ENCODE measurements at places on chromosomes 1 and 21.

GRCh38 chr21:45577801-45578175, 35.5 kb upstream of the SLC19A1 start:
- DNase-seq = no peak

DNA sequence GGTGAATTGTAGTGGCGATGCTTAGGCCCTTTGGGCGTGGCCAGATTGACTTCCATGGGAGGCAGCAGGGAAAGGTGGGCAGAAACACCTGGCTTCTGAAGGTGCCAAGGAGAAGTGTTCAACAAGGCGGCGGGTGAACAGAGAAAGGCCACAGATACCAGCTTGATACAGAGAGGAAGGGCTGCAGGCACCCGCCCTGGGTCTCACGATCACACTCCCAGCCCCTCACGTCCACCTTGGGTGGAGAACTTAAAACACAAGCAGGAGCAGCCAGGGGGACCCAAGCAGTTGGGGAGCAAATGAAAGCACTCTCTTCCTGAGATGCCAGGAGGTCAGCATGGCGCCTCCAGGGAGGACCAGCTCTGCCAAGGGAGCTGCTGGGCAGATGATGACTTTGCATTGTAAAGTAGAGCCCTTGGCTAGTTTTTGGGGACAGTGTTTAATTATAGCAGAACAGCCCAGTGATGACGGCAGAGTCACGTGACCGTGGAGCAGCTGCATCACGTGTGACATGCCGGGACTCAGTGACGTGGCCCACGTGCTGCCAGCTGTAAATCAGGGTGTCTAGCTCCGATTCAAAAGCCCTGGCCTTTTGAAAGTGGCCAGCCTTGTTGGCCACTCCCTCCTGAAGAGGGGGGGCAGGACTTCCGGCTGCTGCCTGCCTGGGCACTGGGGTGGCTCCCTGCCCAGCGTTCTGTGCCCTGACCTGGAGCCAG, 19.0 kb downstream of the SLC37A1 start:
- no peak for DNase-seq

- DNase-seq = no peak
These were observed 1643.8 kb downstream of the MRPL39 start for GRCh38 chr21:23963454-23963853.

- DNase-seq = no peak
These were observed 1.0 kb upstream of the F11R start for GRCh38 chr1:161021970-161022353.

GRCh38 chr1:43440358-43440757, 13.4 kb downstream of the HYI start:
- no peak for DNase-seq

DNA sequence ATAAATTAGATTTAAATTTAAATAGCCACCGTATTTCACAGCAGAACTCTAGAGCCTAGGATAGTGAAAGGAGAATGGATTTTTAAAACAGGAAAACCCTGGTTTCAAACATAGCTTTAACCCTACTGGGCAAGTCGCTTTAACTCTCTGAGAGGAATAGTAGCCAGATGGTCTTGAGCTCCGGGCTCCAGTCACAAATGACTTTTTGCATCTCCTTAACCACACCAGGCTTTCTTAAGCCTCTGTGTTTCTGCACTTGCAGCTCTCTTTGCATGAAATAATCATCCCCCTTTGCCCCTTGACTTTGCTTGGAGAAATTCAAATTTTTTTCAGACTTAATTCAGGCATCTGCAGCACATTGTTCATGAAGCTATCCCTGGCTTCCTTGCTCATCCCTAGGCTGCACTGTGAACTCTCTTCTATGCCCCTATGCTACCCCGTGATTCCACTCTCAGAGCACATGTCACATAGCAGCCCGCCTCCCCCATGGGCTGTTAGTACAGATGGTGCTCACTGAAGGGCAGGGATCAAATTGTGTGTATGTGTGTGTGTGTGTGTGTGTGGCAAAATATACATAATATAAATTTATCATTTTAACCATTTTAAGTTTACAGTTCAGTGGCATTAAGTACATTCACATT, 68.8 kb upstream of the DAB1 start:
- no peak for DNase-seq

DNA sequence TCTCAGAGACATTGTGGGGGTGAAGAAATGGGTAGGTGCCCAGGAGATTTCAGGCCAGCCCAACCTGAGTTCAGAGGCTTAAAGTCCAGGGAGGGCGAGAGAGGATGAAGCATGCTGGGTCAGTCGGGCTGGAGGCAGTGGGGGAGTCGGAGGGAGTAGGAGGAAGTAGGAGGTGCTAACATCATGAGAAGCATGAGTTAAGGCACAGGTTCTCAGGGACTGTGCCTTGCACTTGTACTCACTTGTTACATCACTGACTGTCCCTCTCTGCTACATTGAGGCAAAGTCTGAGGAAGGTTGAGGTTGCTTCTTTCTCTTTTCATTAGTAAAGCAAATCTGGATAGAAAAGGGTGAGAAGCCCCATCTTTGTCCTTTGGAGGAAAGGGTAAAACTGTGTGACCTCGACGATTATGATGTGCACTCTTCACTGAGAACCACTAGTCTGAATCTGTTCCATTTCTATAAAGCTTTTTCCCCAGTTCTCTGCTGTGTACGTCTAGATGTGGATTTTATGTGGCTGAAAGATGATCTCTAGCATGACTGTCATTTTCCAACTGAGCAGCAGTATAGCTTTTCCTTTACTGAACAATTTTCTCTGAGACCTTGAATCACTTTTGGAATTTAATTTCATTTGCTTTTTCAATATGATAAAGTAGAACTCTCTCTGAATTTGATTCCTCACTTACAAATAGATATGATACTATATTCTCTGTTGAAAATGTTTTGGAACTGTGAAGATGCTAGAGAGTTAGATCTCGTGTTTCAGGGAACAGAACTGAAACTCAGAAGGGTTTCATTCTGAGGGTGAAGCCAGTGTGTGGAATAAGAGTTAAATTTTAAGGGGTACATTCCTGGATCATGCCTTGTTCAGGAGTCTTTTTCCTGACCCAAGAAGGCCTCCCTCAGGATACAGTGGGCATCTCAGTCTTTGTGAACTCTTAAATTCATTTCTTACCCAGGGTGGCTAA, 94.6 kb downstream of the FGGY start:
- DNase-seq = no peak

- DNase-seq = no peak
These were observed 244.2 kb upstream of the JUN start for GRCh38 chr1:59028048-59028447.

DNA sequence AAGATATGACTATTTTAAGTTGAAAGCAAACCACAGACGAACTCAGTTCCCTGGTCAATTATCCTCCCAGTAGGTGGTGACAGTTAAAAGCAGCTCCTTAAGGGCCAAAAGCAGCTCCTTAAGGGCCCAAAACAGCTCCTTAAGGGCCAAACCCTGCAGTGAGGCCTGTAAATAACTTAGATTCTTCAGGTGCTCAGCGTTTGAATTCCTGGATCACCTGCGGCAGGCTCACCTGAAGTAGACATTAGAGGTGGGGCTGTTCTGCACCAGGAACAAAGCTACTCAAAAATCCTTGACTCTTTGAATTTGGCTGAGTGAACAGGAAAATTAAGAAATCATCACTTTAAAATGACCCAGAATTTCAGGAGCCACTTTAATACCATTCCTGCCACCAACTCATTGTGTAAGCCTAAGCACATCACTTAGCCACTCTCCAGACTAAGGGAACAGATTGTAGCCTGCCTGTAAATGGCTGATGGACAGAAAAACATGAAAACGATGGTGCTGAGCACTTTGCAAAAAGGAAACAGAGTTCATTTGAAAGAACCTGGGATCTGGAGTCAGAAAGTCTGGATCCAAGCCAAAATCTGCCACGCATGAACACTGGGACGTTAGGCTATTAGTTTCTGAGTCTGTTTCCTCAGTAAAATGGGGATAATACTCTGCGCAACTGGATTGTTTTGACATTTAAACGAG, 126.9 kb downstream of the LRIG2 start:
- no peak for DNase-seq

GRCh38 chr1:227888404-227889046, 59.2 kb downstream of the WNT9A start:
- no peak for DNase-seq

DNA sequence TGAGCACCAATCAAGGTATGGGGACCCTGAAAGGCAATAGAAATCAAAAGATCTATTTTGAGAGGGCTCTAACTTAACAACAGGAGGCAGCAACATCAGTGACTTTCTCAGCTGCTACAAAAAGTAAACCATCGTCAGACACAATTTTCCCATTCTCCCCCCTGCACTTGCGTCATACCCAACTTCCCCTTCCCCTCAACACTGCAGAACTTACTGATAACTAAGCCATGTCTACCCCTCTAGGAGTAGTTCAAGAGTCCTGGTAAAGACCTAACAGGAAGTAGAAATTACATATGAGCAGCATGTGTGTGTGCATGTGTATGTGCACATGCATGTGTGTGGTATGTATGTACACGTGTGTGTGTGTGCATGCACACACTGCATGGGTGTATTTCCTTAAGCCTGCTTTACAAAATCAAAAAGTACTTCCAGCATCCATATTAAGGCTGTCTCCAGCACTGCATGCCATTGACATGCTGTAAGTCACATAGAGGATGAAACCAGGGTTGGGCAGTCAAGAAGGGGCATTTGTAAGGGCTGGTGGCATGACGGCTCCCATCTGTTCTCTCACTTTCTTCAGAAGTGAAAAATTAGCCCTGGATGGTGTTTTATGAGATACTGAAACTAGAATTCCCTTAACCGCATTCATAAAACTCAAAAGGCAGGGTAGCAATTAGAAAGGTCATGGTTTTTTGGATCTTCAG, 460.1 kb upstream of the RUNX1 start:
- DNase-seq = no peak

- DNase-seq = no peak
These were observed 1.3 kb downstream of the GNG12 start for GRCh38 chr1:67831850-67832513.

DNA sequence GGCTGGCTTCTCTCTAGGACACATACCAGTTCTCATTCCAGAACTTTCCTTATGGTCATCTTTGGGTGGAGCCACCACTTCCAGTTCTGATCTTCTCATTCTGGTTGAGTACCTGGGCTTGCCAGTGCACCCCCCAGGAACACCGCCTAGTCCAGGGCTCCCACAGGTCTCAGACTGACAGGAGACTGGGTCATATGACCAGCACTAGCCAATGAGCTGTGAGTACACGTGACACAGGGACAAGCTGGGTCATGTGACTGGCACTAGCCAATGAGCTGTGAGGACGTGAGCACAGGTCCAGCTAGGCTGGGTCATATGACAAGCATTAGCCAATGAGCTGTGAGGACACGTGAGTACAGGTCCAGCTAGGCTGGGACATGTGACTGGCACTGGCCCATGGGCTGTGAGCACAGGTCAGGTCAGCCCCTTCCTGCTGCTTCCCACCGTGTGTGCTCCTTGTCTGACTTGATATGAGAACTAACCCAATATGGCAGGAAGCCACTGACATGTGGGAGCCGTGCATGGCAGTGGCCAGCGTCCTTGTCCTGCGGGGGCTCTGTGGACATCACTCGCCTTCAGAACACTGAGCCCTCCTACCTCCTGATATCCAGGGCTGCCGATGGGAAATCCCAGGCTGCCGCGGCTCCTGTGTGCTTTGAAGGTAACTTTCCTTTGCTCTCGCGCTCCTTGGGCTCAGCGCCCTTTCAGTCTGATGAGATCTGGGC, 22.7 kb downstream of the KRTAP10-1 start:
- no peak for DNase-seq

DNA sequence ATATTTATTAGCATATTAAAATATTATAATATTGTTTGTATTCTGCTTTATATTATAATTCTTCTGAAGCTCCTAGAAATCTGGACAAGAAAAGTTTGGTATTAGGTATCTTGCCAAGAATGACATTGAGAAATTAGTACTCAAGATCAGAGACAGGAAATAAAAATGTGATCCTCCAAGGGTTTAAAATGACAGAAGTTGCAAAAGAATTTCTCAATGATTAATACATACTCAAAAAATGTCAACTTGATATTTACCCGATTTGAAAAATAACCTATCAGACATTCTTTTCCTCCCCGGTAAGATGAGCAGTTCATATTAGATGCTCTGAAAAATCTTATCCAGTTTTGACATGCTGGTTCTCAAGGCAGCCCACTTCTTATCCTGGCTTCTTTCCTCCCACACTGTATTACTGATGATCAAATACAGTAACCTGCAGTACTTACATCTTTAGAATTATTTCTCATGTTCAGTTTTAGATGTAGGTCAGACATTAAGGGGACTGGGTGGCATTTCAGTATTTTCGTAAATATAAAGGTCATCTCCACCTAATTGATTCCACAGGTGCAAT, 55.3 kb downstream of the CACHD1 start:
- no peak for DNase-seq

DNA sequence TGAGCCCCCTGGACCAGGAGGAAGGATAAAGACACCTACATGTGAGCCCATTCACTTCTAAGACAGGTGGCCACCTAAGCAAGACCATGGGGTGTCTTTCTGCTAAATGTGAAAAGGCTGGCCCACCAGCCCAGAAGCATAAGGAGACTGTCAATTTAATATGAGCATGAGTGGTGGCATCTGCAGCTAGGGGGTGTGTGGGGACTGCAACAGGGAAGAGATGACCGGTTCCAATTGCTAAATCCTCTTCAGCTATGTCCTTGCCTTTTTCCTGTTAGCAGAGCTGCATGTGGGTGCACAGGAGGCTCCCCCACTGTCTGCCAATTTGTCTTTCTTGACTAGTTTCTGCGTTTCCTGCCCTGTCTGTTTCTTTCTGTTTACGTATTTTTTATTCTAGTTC, 22.3 kb upstream of the BMP8A start:
- DNase-seq = no peak

- no peak for DNase-seq
These were observed 8.8 kb upstream of the KLHL12 start for GRCh38 chr1:202935844-202936243.

DNA sequence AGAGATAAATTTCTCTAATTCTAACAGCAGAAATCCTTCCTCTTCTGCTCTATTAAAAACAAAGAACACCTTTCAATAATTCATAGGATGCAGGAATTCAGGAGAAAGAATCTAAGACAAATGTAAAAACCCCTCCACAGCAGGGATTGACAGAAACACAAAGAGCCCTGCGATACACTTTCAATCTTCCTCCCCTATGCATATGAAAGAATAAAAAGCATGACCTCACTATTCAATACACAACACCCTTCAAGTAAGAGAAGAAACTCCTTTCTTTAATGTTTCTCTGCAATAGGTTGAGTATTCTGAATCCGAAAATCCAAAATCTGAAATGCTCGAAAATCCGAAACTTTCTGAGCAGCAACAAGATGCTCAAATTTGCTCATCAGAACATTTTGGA, 17.1 kb downstream of the SRSF4 start:
- DNase-seq = no peak

DNA sequence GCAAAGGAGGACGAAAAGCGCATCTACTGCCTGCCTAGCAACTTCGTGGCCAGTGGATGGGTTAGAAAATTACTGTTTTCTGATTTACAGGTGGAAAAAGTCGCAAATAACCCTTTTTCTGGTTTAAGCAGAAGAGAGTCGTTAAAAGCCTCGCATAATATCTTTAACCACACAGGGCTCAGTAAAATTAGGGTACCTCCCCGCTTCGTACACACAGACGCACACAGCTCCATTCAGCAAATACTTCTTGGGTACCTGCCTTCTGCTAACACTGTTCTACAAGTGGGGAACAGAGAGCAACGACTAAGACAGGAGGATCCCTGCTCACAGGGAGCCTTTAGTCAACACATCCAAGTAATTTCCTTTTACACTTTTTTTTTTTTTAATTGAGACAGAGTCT, 704 bp downstream of the ALG6 start:
- DNase-seq = no peak

Measured in stimulated activated CD4-positive, alpha-beta T cell treated with anti-CD3 and anti-CD28 coated beads, Interleukin-2, amount 100 ng/mL, for 48 hours (primary cell).